ENCODE measurements at places on chromosomes 2 and 18. TPM values are rescaled to one million over a fixed set of nuclear protein-coding genes. Genes with fewer than 3 reads are reported as not detected.

POTEC gene
- total RNA-seq = not detected

DNA sequence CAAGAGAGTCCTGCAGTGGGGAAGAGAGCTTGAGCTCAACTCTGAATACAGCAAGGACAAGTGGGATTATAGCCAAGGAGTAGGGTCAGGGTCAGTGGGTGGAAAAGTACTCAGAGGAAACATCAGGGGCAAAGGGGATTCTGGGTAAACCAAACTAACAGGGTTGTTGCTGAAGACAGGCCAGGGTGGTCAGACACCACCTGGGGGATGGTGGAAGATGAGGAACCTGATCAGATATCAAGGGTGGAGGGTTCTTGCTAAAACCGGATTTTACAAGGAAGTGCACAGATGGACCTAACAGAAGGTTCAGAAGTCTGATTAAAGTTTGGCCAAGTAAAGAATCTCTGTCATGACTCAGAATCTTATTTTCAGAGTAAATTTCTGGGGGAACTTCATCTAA lies 16.5 kb downstream of the OSBPL1A start:
- no peaks in the 10 kb centered on the region for H3K27me3 ChIP-seq
- no peak overlapping the region for H3K4me3 ChIP-seq
- no peak for DNase-seq
- H3K36me3 ChIP-seq = peaks cover 12% of the 10 kb centered on the region

GRCh38 chr2:154495455-154495868 lies 203.0 kb upstream of the KCNJ3 start:
- no peak overlapping the region for H3K27ac ChIP-seq
- DNase-seq = no peak
- no peaks in the 10 kb centered on the region for H3K36me3 ChIP-seq
- H3K4me1 ChIP-seq = no peaks in the 10 kb centered on the region

DNA sequence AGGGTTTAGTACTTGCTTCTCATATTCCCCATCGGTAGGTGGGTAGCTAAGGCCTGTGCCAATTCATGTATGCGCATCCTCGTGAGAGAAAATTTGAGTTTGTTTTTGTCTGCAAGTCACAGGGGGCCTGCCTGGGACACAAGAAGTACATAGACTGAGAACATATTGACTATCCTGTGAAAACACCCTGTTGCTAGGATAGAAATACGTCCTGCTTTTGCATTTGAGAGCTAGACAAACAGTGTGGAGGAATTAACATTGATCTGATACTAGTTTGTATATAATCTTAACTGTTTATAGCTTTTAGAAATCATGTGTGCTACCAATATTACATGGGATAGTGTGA lies 10.9 kb downstream of the WDR7 start:
- no peak overlapping the region for H3K27ac ChIP-seq
- no peaks in the 10 kb centered on the region for H3K36me3 ChIP-seq
- no peaks in the 10 kb centered on the region for H3K4me1 ChIP-seq
- H3K4me3 ChIP-seq = no peak overlapping the region
- DNase-seq = no peak
- H3K27me3 ChIP-seq = no peaks in the 10 kb centered on the region

- no peak overlapping the region for H3K4me3 ChIP-seq
- H3K36me3 ChIP-seq = no peaks in the 10 kb centered on the region
- no peak overlapping the region for H3K27ac ChIP-seq
- no peaks in the 10 kb centered on the region for H3K4me1 ChIP-seq
Observed at GRCh38 chr2:110858135-110858725, 125.9 kb downstream of the ACOXL start.

TMEM182 gene
- 2.1 TPM for total RNA-seq

Data from tibial nerve (tissue), 4 donors.